Omental fat pad (tissue), 4 donors: ENCODE measurements at places on chromosomes 6 and 20. TPM values are rescaled to one million over a fixed set of nuclear protein-coding genes. Genes with fewer than 3 reads are reported as not detected.

Gene OTOR
- not detected for total RNA-seq

Gene PRR18
- total RNA-seq, result 0.38 TPM

Gene KIF25
- 0.38 TPM for total RNA-seq

Gene LGSN
- not detected for total RNA-seq

Gene SIRPB1
- 9.8 TPM for total RNA-seq

Gene HLA-A
- 771 TPM for total RNA-seq

Gene CLPSL1
- not detected for total RNA-seq

Gene KCNK16
- not detected for total RNA-seq

Gene DCDC2
- total RNA-seq, result not detected

Gene ECT2L
- total RNA-seq, result not detected

Gene PKHD1
- total RNA-seq, result 0.12 TPM

Gene CSTF1
- 20.8 TPM for total RNA-seq

Gene TRMT11
- total RNA-seq, result 20.5 TPM

Gene CST4
- not detected for total RNA-seq
